Right ventricle myocardium inferior (tissue), 1 donor: ENCODE measurements at places on chromosomes 7 and 10. TPM values are rescaled to one million over a fixed set of nuclear protein-coding genes. Genes with fewer than 3 reads are reported as not detected.

DNA sequence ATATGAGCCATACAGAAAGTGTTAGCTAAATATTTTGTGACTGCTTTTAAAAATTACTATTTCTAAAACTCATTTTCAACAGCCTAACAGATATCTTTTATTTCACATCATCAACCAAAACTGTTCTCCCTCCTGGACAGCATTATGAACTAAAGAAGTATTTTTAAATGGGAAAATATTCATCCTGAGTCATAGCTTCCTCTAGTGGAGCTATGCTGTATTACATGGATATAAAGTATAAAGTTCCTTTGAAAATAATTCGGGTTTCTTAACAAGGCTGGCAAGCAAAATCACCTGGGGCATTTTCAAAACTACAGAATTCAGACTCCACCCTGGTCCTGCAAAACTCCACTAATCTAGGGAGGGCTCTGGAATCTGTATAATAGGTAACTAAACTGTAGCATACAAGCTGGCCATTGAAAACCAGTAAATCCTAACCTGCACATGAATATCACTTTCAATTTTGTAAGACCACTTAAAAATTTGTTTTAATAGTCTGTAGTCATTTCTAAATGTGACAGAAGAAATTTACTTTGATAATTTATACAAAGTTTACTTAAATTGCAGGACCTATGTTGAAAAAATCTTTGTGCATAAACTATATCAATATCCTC is 53.5 kb downstream of the SCIN start:
- DNase-seq = no peak

DNA sequence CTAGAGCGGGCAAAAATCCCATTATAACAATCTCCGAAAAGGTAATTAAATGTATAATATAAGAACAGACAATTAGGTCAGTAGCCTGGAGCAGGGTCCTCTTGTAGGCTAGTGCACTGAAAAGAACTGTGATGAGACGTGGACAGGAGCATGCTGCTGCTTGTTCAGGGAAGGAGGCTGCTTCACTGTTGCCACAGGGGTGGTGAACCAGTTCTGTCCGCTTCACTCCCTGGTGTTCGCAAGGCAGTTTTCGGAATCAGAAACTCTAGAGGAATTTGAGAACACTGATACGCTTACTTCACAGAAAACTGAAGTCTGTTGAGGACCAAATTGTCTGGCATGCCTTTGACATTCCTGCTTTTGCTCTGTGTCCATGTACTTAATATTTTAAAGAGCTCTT is 17.4 kb downstream of the ZNRF2 start:
- DNase-seq = no peak

DNA sequence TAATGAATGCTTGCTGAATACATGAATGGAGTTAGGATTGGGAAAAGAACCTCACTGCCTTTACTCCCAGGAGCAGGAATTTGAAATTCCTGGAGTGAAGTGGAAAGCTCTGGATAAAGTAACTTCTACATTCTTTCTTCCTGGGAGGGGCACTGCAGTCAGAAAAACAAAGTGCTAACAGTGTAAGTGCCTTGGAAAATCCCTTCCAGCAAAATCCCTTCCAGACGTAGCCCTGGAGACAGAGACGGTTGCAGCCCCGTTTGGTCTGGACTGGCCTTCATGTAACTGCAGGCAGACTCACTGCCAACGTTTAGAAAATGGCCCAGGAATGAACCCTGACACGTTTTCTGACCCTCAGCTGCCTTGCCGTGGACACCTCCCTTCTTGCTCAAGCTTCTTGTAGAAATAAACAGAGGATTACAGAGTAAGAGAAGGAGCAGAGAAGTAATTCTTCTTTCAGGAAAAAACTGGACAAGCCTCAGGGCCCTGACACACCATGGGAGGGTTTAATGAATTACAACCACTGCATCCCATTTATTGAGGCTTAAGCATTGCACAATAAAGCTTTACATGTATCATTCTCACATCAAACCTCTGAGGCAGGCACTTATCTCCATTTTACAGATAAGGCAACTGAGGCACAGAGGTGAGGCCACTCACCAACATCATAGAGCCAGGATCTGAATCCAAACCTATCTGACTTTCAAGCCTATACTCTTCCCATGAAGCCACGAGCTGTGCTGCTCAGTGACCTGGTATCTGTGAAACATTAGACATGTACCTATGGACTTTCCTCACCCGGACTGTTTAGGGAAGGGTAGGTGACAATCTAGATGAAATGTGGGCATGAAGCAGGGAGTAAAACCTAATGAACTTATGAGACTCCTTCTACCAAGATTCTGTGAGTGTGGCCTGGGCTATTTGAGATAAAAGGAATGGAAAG is 7.8 kb downstream of the ITPRIP start:
- DNase-seq = no peak

DNA sequence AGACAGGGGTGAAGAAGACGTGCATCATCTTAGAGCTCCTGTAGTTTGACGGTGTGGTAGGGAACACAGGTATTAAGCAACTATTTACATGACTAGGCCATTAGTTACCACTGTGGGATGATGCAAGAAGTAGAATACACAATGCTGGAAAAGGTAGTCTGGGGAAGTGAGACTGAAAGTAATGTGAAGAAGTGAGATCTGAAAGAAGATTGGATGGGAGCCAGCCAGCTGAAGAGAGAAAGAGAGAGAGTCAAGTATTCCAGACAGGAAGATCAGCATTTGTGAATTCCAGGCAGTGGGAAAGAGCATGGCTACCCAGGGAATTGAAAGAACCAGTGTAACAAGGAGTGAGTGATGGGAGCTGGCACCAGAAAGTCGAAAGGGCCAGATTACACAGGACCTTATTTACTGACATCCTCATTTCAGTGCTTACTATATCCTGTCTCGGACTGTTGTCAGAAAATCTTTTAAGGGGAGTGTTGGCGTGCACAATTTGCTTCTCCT is 4.0 kb upstream of the CFAP58 start:
- no peak for DNase-seq

- no peak for DNase-seq
Measured at GRCh38 chr10:43292755-43293676, 26.2 kb upstream of the RASGEF1A start.

- no peak for DNase-seq
Measured at GRCh38 chr7:45080265-45080957, 8.4 kb downstream of the NACAD start.

DNA sequence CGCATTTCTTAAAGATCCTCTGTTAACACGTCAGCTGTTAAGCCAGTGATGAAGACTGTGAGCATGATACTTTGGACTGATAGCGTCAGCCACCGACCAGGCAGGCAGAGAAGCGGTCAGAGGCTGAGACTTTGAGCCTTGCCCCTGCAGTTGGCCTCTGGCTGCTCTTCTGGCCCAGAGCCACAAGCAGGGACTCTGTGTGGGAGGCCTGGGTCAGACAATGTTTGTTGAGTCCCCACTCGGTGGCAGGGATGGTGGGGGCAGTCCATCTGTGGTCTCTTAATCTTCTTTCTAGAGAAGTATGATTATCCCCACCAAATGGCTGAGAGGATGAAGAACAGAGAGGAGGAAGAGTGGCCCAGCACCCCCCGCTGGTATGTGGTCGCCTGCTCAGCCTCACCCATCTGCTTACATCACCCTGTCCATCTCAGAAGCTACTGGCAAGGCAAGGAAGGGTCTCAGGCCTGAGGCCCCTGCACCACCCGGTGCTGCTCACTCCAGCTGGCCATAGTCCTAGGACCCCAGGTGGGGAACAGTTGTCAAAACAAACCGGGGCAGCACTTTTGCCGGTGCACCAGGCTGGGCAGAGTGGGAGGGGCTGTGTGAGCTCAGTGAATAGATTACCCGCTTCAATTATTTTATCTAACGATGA is 202.9 kb downstream of the GRID1 start:
- DNase-seq = no peak

EPHA1 gene
- not detected for total RNA-seq
